HFFc6 (cell line): ENCODE measurements at places on chromosomes 16 and 17. TPM values are rescaled to one million over a fixed set of nuclear protein-coding genes. Genes with fewer than 3 reads are reported as not detected.

GRCh38 chr17:43766413-43767052 lies 7.9 kb upstream of the SOST start:
- peaks cover 30% of the 10 kb centered on the region for H3K36me3 ChIP-seq
- DNase-seq, result peak; percentile 17
- no peaks in the 10 kb centered on the region for H3K4me1 ChIP-seq

SEZ6 gene
- total RNA-seq, result not detected in 3 replicates

RDM1 gene
- 0.23 to 0.60 TPM (median 0.31 TPM) in 3 replicates for total RNA-seq

GRCh38 chr17:46809110-46809571 lies 9.4 kb downstream of the WNT3 start:
- peaks cover 16% of the 10 kb centered on the region for H3K27me3 ChIP-seq
- no peak for DNase-seq
- H3K4me1 ChIP-seq, result peaks cover 35% of the 10 kb centered on the region
- H3K27ac ChIP-seq, result no peak overlapping the region

DEXI gene
- 40.7 to 45.1 TPM (median 44.9 TPM) in 3 replicates for total RNA-seq

DNA sequence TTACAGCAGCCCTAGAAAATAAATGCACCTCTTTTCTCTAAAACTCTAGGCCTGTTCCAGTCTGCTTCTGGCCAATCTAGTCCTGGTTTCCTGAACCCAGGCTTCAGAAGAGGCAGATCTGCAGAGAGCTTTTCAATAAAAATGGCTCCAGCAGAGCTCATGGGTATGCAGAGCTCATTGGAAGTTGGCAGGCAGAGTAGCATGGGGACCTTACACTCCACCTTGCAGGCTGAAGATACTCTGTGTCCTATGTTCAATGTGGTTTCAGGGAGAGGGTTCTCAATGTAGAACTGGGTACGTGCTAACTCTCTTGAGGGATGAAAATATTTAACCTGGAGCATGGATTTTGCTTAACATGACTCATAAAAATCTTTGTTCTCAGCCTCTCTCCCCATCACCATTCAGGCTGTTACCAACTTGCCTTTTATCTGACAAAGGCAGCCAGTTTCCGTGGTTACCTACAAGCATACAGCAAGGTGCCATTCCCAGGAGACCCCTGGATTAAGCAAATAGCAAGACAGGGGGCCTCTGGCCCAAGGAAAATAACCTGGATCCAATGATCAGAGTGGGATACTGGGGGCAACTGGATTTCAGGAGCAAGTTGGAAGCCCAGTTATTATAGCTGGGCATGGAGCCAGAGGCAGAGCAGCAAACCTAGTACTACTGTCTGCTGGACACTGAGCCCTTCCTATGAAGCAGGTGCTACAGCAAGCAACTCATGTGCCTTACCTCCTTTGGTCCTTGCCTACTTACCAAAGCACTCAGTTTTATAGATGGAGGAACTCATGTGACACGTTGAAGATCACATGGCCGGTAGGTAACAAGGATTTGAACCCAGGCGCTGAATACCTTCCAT lies 98.2 kb upstream of the DHX40 start:
- no peaks in the 10 kb centered on the region for H3K36me3 ChIP-seq
- H3K27ac ChIP-seq, result no peak overlapping the region
- H3K4me1 ChIP-seq, result no peaks in the 10 kb centered on the region

RCVRN gene
- not detected in 3 replicates for total RNA-seq

DNA sequence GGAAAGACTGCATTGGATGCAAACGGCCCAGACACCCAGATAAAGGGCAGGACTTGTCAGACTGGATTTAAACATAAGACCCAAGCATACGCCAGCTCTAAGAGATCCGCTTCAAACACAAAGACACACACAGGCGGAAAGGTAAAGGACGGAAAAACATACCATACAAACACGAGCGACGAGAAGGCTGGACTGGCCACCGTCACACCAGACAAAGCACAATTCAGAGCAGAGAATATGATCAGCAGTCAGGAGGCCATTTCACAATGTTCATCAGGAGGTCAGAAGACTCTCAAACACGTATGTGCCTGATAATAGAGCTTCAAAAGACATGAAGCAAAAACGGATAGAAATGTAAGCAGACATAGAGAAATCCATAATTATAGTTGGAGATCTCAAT lies 84.9 kb upstream of the GNG13 start:
- DNase-seq, result no peak
- H3K4me3 ChIP-seq, result no peak overlapping the region
- no peaks in the 10 kb centered on the region for H3K36me3 ChIP-seq

DNA sequence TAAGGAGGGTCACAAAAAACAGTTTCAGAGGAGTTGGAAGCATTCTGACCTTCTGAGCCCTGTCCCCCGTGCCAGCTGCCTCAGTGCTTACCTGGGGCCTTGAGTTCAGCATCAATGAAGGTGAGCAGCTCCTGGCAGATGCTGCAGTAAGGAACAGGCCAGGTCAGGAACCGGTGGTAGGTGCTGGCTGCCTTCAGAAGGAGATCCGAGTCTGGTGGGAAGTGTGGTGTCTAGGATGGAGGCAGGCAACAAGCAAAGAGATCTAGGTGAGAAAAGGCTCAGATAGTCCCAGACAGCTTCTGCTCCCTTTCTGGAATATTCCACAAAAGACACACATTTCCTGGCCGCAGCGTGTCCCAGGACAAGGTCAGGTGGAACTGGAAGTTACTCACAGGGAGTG lies 37.2 kb upstream of the PIK3R6 start:
- peaks cover 6% of the 10 kb centered on the region for H3K27me3 ChIP-seq
- H3K27ac ChIP-seq, result no peak overlapping the region
- no peaks in the 10 kb centered on the region for H3K36me3 ChIP-seq
- H3K4me3 ChIP-seq, result no peak overlapping the region
- no peak for DNase-seq

PDPK1 gene
- total RNA-seq, result 32.9 to 46.9 TPM (median 43.8 TPM) in 3 replicates

DNA sequence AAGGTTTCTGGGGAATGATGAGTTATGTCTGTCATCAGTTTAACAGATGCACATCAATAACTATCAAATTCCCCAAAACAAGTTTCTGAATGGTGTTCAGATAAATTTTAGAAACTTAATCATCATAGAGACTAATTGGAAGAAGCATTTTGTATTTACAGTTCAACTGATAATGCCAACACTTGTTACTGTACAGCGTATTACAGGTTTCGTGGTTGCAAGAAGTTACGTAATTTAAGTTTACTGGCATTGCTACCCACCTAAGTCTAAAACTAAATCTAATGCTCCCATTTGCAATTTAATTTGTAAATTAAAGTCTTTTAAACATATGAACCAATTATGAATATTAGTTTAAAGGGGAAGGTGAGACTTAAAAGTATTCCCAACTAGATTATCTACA lies 3.0 kb downstream of the SRSF1 start:
- peaks cover 58% of the 10 kb centered on the region for H3K36me3 ChIP-seq
- DNase-seq, result no peak
- peaks cover 73% of the 10 kb centered on the region for H3K4me1 ChIP-seq
- H3K27me3 ChIP-seq, result 0 out of 2 replicates have a peak, but pooled peaks cover 3% of the 10 kb centered on the region

GRCh38 chr17:17560975-17561374 lies 30.5 kb downstream of the PEMT start:
- H3K4me3 ChIP-seq, result no peak overlapping the region
- no peak for DNase-seq
- H3K27ac ChIP-seq, result no peak overlapping the region
- H3K36me3 ChIP-seq, result no peaks in the 10 kb centered on the region
- no peaks in the 10 kb centered on the region for H3K27me3 ChIP-seq
- H3K4me1 ChIP-seq, result no peaks in the 10 kb centered on the region

GRCh38 chr17:36068524-36068923 lies 4.5 kb downstream of the CCL18 start:
- no peaks in the 10 kb centered on the region for H3K4me1 ChIP-seq
- H3K36me3 ChIP-seq, result no peaks in the 10 kb centered on the region
- no peak overlapping the region for H3K4me3 ChIP-seq
- no peaks in the 10 kb centered on the region; the same call in 1 of the 2 replicates for H3K27me3 ChIP-seq
- DNase-seq, result no peak

DNA sequence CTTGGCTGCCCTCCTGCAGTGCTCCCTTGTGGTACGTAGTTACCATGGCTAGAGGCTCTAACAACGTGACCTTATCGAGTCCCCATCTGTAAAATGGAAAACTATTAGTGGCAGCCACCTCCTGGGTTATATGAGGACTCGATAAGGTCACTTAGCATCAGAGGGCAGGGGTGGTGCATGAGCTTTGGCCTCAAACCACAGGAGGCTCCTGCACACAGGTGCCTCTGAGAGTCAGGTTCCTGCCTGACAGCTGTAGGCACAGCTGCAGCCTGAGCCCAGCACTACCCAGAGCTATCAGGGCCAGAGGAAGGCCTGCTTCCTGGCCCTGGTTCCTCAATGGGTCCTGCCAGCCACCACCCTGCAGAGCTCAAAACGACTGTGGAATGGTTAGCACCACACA lies 57.2 kb upstream of the SEC14L1 start:
- peaks cover 13% of the 10 kb centered on the region for H3K4me1 ChIP-seq
- H3K27ac ChIP-seq, result no peak overlapping the region

- H3K36me3 ChIP-seq, result no peaks in the 10 kb centered on the region
- peaks cover 9% of the 10 kb centered on the region for H3K4me1 ChIP-seq
- peaks cover 41% of the 10 kb centered on the region for H3K27me3 ChIP-seq
- H3K27ac ChIP-seq, result no peak overlapping the region
- no peak overlapping the region for H3K4me3 ChIP-seq
- DNase-seq, result no peak
These were observed 43.7 kb upstream of the STH start for GRCh38 chr17:45955326-45955725.

GRCh38 chr16:66403531-66404145 lies 23.5 kb upstream of the BEAN1 start:
- peaks cover 18% of the 10 kb centered on the region for H3K27me3 ChIP-seq
- no peak overlapping the region for H3K4me3 ChIP-seq

GRCh38 chr17:74163836-74164235 lies 39.6 kb upstream of the RPL38 start:
- H3K4me1 ChIP-seq, result no peaks in the 10 kb centered on the region
- no peak overlapping the region for H3K27ac ChIP-seq
- H3K27me3 ChIP-seq, result no peaks in the 10 kb centered on the region; the same call in 1 of the 2 replicates

- H3K4me3 ChIP-seq, result no peak within 1 kb of the TSS
- peaks cover 7% of the 10 kb centered on the region; the same call in 1 of the 2 replicates for H3K27me3 ChIP-seq
- H3K4me1 ChIP-seq, result no peaks in the 10 kb centered on the region
- no peak for DNase-seq
- H3K27ac ChIP-seq, result no peak within 1 kb of the TSS
These were observed at the start of gene PIRT for GRCh38 chr17:10837921-10838320. TSS of gene PIRT (minus strand) at chr17:10838087. CDS start at chr17:10825645, 12,442 bp downstream.

TBC1D28 gene
- not detected in 3 replicates for total RNA-seq

DNA sequence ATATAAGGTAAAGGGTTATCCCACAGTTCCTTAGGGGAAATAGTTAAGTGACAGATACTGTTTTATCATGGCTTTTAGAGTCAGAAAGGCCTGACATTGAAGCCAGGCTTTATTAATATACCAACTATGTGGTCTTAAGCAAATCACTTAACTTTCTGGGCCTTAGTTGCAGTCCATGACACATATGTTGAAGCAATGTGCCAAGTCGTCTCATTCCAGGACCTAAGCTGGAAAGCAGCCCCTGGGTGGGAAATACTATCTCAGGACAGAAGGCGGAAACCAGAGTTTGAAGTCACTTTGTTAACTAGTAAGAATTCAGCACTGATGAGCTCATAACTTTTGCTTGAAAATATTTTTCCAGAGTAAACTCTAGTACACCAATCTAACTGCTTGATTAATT lies 80.0 kb downstream of the USP32 start:
- peaks cover 20% of the 10 kb centered on the region for H3K36me3 ChIP-seq
- no peak overlapping the region for H3K4me3 ChIP-seq
- no peaks in the 10 kb centered on the region; the same call in 1 of the 2 replicates for H3K27me3 ChIP-seq
- no peak overlapping the region; the same call in 1 of the 2 replicates for H3K27ac ChIP-seq
- H3K4me1 ChIP-seq, result peaks cover 21% of the 10 kb centered on the region

- peak overlapping the region; percentile 87 for H3K4me3 ChIP-seq
- H3K36me3 ChIP-seq, result peaks cover 2% of the 10 kb centered on the region; the same call in 1 of the 2 replicates
- peaks cover 13% of the 10 kb centered on the region for H3K27me3 ChIP-seq
- no peak for DNase-seq
- H3K27ac ChIP-seq, result peak overlapping the region; percentile 78; the same call in 1 of the 2 replicates
These were observed 14.1 kb downstream of the TBX2 start for GRCh38 chr17:61413661-61414126.

DNA sequence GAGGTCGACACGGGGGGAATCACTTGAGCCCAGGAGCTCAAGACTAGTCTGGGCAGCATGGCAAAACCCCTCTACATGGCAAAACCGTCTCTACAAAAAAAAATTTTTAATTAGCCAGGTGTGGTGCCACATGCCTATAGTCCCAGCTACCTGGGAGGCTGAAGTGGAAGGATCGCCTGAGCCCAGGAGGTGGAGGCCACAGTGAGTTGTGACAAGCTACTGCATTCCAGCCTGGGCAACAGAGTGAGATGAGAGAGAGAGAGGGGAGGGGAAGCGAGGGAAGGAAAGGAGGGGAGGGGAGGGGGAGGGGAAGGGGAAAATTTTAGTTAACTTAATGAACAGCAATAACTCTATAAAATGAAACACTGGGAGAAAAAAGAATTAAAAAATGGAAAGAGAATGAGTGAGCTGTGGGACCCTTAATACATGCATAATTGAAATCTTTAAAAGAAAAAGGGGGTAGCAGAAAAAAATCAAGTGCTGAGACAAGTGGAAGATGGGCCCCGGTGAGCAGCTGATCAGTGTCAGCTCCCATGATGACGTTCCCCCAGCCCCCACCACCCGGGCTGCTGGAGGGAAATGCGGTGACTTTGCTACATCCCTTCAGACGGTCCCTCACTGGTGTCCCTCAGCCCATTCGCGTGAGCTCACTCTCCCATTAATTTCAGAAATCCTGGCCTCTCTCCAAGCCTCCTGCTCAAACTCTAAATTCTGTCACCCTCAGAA lies 2.7 kb downstream of the ASGR2 start:
- H3K27ac ChIP-seq, result no peak overlapping the region
- DNase-seq, result no peak
- no peak overlapping the region for H3K4me3 ChIP-seq
- no peaks in the 10 kb centered on the region for H3K36me3 ChIP-seq
- no peaks in the 10 kb centered on the region for H3K4me1 ChIP-seq

DNA sequence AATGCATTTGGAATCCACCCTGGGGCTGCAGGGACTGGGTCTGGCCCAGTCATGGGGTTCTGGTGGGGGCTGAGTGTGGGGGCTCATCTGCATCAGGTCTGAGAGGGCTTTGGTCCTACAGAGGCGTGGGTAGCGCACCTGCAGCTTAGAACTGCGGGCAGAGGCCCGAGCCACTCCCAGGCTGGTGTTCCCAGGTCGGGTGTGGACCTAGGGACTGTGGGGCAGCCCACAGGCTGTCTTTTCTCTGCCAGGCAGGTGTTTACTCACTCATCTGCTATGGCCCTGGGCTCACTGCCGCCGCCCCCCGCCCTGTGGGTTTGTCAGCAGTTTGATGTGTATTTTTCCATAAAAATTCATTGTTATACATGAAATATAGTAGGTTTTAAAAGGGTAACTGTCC lies 27.0 kb upstream of the DOC2B start:
- H3K4me3 ChIP-seq, result no peak overlapping the region
- peaks cover 27% of the 10 kb centered on the region for H3K27me3 ChIP-seq
- H3K4me1 ChIP-seq, result no peaks in the 10 kb centered on the region
- peaks cover 8% of the 10 kb centered on the region; the same call in 1 of the 2 replicates for H3K36me3 ChIP-seq

- H3K27ac ChIP-seq, result peak overlapping the region; percentile 66
- H3K4me1 ChIP-seq, result peaks cover 33% of the 10 kb centered on the region
- no peaks in the 10 kb centered on the region for H3K27me3 ChIP-seq
- H3K36me3 ChIP-seq, result no peaks in the 10 kb centered on the region
- DNase-seq, result peak; percentile 34
- H3K4me3 ChIP-seq, result peak overlapping the region; percentile 64
These were observed 10.8 kb upstream of the APOH start for GRCh38 chr17:66240013-66240412.
